Left lung (tissue), 14 donors: ENCODE measurements at places on chromosomes 6 and 20. TPM values are rescaled to one million over a fixed set of nuclear protein-coding genes. Genes with fewer than 3 reads are reported as not detected.

DNA sequence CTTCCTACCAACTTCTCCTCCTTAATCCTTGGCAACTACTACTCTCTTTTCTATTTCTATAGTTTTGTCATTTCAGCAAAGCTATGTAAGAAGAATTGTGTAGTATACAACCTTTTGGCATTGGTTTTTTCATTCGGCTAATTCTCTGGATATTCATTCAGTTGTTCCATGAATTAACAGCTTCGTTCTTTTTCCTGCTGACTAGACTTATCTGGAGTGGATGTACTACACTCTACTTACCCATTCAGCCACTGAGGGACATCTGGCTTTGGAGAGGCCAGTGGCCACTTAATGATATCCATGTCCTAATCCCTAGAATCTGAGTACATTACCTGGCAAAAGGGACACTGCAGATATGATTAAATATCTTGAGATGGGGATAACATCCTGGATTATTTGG is 623.9 kb downstream of the DOK5 start:
- DNase-seq = no peak

GRCh38 chr6:37966801-37967200 is 147.3 kb downstream of the ZFAND3 start:
- DNase-seq = no peak

DNA sequence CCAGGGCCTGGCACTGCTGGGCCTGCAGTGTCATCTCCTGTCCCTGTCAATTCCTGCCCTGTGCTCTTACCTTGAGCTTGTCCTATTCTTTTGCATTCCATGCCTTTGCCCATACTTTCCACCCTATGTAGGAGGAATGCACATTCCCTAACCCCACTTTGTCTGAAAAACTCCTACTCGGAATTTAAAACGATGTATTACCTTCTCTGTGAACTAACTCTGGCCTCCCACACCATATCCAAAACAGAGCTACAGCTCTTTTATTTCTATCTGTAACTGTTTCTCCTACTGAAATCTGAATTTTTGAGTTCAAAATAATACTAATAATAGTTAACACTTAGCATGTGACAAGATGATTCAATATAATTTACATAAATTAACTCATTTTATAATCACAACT is 353.7 kb downstream of the FRK start:
- DNase-seq = no peak

- no peak for DNase-seq
These were observed 255.9 kb downstream of the FOXC1 start for GRCh38 chr6:1865585-1865984.

DNA sequence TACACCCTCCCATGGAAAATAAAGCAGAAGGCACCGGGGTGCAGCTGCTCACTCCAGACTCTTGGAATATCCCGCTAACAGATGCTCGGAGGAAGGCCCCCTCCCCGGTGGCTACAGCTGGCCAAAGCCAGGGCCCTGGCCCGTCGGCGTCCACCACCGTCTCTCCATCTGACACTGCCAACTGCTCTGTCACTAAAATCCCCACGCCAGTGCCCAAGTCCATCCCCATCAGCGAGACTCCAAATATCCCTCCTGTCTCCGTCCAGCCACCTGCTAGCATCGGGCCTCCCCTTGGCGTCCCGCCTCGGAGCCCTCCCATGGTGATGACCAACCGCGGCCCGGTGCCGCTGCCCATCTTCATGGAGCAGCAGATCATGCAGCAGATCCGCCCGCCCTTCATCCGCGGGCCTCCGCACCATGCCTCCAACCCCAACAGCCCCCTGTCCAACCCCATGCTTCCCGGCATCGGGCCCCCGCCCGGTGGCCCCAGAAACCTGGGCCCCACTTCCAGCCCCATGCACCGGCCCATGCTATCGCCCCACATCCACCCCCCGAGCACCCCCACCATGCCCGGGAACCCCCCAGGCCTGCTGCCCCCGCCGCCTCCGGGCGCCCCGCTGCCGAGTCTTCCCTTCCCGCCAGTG is 143.9 kb downstream of the SOBP start:
- no peak for DNase-seq

GRCh38 chr6:147382945-147383554 is 125.4 kb upstream of the SAMD5 start:
- no peak for DNase-seq

DNA sequence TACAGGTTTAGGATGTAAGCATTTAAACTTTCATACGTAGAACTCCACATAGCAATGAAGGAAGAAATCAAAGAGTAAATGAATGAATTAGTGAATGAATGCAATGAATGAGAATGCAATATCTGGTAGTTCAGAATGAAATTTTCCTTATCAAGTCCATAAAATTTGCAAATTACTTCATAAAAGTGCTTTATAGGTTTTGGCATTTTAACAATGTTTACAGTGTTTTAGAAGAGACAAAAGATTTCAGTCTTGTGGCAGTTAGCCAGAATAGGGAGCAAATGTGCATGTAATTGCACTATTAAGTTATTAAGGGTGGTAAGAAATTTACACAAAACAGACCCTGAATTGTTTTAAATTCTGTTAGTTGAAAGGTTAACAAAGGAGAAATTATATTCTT is 739.4 kb upstream of the FLRT3 start:
- no peak for DNase-seq

DNA sequence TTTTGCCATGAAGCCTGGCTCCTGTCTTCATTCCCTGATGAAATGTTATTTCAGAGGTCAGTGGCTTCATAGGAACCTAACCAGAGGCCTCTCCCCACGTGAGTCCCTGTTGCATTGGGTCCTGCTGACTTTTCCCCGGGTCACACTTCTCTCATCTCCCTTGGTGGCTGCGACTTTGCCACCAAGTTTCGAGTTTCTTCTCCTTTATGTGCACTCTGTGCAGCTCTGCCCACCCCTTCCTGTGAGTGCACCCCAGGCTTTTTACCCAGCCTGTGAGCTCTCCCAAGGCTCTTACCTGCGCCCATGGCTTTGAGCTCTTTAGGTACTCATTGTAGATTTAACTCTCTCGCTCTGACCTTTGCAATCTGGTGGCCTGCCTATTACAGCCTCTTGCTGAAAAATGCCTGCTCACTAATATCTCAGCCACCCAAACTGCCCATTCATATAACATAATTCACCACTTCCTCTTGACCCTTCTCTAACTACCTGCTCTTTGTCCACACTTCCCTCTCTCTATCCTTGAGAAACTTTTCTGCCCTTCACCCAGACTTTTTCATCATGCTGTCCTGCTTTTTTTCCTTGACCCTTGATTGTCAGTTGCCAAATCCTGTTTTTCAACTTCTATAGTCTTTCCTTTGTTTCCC is 105.9 kb downstream of the SASH1 start:
- DNase-seq = no peak

- no peak for DNase-seq
These were observed 75.1 kb upstream of the SYNJ2 start for GRCh38 chr6:157906537-157907061.

GRCh38 chr6:168428052-168428826 is 12.7 kb upstream of the SMOC2 start:
- DNase-seq = peak; percentile 44

- DNase-seq = no peak
These were observed 50.3 kb upstream of the OGFRL1 start for GRCh38 chr6:71238351-71238750.

PHACTR1 gene
- 13.8 TPM for polyA plus RNA-seq

ANKEF1 gene
- 6.2 TPM for polyA plus RNA-seq

DNA sequence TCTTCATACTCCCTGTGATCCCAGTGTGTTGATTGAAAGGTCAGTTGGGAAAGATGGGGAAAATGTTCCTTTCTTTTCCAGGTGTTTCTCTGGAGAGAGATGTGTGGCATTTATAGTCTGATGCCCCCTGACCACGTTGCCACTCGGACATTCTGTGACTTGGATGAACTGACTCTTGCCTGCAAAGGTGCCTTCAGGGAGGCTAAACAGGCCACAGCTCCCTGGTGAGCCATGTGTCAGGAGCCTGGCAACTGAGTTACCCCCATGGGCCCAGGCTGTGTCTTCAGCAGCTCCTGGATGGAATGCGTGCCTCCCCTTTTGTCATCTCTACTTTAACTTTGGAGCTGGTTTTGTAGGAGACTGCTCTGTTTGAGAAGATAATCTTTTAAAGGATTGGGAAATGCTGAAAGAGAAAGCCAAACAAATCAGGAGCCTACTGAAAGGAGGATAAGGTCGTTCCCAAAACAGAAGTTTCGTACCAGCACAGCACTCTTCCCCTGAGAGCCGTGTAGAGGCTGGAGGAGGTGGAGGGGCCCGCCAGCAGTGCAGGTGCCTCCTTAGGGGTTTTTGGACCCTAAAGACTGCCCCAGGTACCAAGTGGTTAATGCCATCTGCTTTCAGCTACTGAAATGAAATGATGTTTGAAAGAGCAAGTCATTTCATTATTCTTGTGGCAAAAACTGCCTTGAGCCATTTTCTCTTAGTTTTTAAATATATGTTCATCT is 322.8 kb downstream of the ZFAND3 start:
- no peak for DNase-seq

AGER gene
- 68.2 TPM for polyA plus RNA-seq

DNA sequence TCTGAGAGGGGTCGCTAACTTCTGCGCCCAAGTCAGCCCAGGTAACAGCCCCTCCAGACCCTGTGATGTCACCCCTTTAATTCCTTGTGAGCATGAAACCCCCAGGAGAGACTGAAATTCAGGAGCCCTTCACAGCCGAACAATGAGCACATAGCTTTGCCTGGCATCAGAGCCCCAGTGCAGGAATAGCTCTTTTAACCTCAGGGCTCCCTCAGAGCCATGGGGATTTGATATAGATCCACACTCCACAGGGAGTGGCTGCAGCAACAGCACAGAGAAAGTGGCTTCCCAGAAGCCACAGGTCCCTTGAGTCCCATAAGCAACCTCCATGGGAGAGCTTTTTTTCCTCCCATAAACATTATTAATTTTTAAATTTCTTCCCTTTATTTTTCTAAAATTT is 150.0 kb upstream of the MARCKS start:
- no peak for DNase-seq

GRCh38 chr6:69768664-69769063 is 28.1 kb downstream of the LMBRD1 start:
- DNase-seq = no peak

PRR18 gene
- polyA plus RNA-seq = 0.31 TPM

GRCh38 chr6:25542984-25543910 is 108.8 kb upstream of the SCGN start:
- DNase-seq = no peak

MRPS26 gene
- 46.8 TPM for polyA plus RNA-seq

GRCh38 chr6:12189661-12190060 is 100.5 kb upstream of the EDN1 start:
- no peak for DNase-seq

DNA sequence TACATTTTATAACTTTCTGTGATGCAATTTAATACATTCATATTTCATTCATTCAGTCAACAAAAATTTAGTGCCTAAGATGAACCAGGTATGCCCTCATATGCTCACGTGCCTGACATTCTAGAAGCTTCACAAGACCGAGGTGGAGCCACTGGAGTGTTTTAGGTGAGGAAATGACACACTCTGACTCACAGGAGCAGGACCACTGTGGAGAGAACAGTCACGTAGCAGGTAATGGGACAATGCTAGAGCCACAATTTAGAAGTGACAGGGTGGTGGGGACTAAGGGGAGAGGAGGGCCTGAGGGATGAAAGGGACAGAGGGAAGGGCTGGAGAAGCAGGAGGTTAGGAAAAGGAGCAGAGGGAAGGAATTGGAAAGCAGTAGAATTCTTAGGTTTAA is 17.6 kb upstream of the HLA-A start:
- DNase-seq = no peak

DNA sequence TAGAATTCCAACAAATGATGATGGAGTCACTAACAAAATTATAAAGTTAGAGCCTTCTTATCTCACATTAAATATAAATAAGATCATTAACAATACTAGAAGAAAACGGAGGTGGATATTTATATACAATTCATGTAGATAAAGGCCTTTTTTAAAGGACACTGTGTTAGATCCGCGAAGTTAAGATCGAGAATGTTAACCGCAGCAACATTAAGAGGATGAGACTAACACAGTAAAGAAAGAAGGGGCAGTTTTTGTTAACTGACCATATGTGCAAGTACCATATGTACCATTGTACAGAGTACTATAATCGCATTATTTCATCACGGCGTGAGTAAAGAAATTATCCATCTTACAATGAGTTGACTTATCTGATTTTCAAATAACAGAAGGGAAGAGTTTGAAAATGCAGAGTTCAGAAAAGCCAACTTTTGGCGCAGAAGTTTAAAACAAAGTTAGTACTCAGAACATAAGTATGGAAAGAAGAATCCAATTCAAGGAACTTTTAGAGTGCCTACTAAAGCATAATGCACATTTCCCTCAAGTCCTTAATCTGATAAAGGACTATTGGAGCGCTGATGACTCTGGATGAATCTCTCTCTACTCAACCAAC is 1.4 kb downstream of the FBXL4 start:
- DNase-seq = peak; percentile 2

GRCh38 chr6:68777956-68778355 is 142.9 kb downstream of the ADGRB3 start:
- no peak for DNase-seq

GRCh38 chr6:108168501-108169463 is 3.0 kb downstream of the NR2E1 start:
- no peak for DNase-seq

DNA sequence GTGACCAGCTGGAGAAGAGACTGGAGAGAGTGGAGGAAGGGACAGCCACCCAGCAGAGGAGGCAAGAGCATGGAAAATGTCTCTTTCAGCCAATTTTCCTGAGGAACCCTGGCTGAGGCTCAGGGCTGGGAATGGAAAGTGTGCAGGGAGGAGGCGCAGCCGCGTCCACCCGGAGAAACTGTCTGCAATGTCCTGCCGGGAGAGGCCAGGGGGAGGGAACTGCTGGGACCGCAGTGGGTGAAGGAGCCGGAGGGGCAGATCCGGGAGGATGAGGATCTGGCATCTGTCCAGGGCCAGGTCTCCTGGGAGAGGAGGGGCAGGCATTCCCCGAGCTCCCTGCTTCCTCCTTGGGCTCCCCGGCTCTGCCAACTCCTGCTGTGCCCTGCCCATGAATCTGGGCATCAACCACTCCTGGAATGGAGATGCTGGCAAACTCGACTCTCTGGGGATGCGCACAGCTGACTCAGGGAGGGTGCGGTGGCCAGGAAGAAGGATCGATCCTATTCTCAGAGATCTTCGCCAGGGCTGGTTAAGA is 17.4 kb upstream of the HM13 start:
- peak; percentile 67 for DNase-seq

GRCh38 chr6:82951389-82951788 is 114.3 kb downstream of the UBE3D start:
- no peak for DNase-seq

GRCh38 chr6:13250703-13251102 is 77.6 kb downstream of the TBC1D7 start:
- no peak for DNase-seq

GRCh38 chr20:47040506-47041125 is 146.0 kb downstream of the EYA2 start:
- DNase-seq = no peak

TTK gene
- 17.4 TPM for polyA plus RNA-seq

DNA sequence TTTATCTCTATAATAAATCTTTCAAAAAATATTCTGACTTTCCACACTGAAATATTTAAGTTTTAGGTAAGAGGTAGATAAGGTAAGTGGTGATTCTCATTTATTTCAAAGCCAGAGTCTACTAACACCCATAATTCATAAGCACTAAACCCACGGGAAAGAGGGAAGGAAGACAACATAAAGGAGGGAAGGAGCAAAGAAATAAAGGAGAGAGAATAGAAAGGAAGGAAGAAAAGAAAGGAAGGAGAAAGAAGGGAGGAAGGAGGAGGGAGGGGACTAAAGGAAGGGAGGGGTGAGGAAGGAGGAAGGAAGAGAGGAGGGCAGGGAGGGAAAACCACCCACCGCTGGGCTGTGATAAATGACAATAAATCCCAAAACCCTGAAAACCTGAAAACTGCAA is 25.2 kb downstream of the MAP3K5 start:
- DNase-seq = no peak
